ENCODE measurements at places on chromosomes 12 and 14. TPM values are rescaled to one million over a fixed set of nuclear protein-coding genes. Genes with fewer than 3 reads are reported as not detected.

GRCh38 chr12:54321363-54321762 lies 3.6 kb upstream of the COPZ1 start:
- DNase-seq, result no peak

GRCh38 chr14:98742001-98742400 lies 530.0 kb downstream of the BCL11B start:
- DNase-seq, result no peak

DNA sequence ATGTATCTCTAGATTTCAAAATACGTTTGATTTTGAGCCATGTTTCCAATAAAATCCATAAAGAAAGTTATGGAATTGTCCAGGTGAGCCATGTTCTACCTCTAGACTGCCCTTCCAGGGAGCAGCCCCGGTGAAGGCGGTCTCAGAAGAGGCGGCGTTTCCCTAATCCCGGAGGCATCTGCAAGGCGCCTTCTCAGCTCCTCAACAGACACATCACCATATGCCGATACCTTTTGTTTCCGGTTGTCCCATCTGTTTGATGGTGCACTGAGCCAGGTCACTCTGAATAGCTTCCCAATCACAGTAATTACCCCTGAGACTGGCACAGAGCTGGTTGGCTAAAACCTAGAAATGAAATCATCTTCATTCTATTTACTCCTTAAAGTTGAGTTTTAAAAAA lies 305.5 kb upstream of the FKBP4 start:
- DNase-seq, result no peak

- DNase-seq, result no peak
Observed at GRCh38 chr12:130712346-130713065, 3.6 kb downstream of the RIMBP2 start.

DNA sequence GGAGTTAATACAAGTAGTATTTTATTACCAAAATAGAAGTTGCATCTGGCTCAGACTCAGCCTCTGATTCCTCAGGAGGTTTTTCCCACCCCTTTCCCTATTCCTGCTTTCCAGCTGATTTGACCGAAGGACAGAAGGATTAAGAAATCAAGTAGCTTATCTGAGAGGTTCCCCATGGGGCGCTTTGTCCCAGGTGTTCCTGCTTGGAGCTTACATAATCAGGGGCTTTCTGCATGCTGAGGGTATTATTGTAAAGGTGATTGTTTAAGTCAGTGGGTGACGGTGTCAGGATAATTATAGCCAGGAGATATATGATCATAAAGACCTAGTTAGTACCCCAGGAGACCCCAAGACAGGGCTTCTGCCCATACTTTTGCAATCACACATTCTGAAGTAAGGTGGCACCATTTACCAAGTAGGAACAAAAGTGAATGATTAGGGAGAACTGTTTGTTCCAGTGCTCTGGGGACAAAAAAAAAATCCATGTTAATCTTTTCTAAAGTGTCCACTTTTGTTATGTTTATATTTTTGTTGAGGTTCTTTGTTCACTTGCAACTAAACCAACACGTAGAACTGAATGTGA lies 921.3 kb downstream of the NRXN3 start:
- no peak for DNase-seq

GRCh38 chr12:12636641-12637040 lies 25.0 kb downstream of the CREBL2 start:
- no peak for DNase-seq

- no peak for DNase-seq
Observed at GRCh38 chr14:60760644-60761364, 26.2 kb downstream of the MNAT1 start.

- DNase-seq, result no peak
Observed at GRCh38 chr14:24135584-24135833, 485 bp upstream of the PSME1 start.

DNA sequence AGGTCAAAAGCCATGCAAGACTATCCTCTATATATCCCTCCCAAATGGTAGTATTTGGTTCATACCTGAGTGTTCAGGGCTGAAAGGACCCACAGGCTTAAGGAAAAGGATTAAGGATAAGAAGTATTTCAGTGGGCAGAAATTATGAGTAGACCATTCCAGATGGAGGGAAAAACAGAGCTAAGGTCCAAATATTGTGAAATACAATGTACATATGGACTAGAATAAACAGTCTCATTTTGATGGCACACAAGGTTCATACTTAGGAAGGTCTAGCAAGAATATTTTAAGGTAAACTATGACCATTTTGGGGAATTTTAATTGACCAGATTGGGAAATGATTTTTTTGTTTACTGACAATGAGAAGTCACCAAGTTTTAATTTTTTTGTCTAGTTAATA lies 124.6 kb downstream of the PRKD1 start:
- DNase-seq, result no peak

Gene DBX2
- 0.09 TPM for total RNA-seq

GRCh38 chr14:22143363-22143762 lies 445.7 kb downstream of the DAD1 start:
- DNase-seq, result no peak

Data from pancreas (tissue), 10 donors.